ENCODE measurements at places on chromosomes 6 and 20.

- DNase-seq, result no peak
Measured at GRCh38 chr6:134007077-134007476, 45.3 kb downstream of the SLC2A12 start.

DNA sequence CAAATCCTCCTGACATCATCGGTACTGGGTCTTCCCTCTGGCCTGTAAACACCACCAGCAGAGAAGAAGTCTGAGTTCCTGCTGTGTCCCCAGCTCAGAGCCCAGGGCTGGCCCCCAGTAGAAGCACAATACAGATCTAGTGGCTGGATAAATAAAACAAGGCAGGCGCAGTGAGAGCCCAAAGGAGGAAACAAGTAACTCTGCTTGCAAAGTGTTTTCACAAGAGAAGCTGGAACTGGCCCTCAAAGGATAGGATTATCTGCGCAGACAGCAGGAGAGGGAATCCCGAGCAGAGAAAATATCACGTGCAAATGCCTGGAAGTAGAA lies 205.1 kb downstream of the ZDHHC14 start:
- DNase-seq, result no peak

DNA sequence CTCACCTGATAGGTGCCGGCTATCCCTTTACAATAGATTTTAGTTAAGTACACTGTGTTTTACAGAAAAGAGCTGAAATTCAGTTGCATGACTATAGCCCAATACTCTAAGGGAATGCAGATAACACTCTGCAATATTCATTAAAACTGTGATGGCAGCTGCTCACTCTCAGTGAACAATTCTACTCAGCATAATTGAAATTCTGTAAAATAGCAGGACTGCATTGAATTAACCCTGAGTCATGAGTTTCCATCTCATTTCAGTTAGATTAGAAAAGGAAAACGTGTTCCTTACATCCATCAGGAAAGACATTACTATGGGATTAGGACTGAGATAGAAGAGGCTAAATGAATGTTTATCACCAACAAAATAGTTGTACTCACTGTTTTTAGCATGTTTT lies 613.3 kb upstream of the JAG1 start:
- no peak for DNase-seq

DNA sequence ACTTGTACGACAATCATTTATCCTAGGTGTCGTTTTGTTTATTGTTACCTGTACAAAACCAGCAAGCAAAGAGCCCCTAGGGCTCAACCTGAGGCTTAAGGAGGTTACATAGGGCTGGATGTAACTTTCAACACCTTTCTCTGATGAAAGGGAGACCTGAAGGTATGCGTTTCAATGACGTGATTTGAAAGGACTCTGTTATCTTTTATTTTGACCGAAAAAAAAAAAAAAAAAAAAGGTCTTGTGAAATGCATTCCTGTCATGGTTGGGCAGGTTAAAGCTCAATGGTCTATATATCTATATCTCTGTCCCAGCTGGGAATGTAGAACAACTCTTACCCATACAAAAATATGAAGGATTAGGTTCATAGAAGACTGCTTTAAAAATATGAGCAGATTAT lies 78.7 kb upstream of the SASH1 start:
- no peak for DNase-seq

- no peak for DNase-seq
Measured at GRCh38 chr6:123655521-123656306, 19.0 kb upstream of the TRDN start.

GRCh38 chr6:63236398-63236817 lies 25.1 kb downstream of the FKBP1C start:
- DNase-seq, result no peak

DNA sequence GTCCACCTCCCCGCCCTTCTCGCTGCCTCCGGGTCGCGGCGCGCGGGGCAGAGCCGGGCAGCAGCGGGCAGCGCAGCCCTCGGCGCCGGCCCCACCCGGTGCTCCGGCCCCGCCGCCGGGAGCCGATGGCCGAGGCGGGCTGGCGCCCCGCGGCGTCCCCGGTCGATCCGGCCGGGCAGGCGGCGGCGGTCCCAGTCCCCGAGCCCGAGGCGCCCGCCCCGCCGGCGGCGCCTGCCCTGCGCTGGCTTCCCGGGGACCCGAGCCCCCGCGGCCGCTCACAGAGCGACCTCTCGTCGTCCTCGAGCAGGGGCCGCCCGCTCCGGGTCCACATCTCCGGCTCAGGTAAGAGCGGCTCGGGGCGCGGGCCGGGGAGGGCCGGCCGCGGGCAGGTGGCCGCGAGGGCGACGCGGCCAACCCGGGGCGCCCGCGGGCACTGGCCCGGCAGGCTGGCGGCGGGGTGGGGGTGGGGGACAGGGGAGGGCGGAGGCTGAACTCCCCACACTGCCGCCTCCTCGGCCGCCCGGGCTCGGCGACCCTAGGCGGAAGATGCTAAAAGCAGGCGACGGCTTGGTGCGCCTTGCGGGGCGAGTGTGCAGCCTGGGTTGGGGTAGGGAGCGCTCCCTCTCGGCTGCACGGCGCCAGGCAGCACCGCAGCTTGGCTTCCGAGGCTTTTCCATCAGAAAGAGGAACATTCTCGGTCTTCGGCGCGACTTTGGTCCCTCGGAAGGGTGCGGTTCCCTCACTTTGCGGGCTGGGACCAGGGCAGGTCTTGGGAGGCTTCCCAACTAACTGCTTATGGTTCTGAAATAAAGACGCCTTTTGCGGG lies 25.6 kb upstream of the FUCA2 start:
- DNase-seq, result peak; percentile 81

GRCh38 chr6:51554029-51554428 lies 533.4 kb downstream of the PKHD1 start:
- no peak for DNase-seq

DNA sequence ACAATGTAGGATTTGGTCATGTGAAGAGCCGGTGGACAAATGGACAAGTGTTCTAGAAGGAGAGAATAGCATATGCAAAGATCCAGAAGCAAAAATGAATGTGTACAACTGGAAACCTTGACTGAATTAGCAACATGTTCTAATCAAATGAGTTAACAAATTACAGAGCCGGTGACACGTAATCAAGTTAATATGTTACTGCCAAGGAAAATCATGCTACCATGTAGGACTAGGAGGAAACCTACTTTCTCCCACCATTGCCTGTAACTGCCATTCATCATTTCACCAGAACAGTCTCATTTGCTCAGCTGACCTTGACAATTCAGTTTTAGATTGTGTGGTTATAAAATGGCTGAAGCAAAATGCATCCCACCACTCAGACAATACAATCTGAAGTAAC lies 179.4 kb downstream of the KIF16B start:
- no peak for DNase-seq

DNA sequence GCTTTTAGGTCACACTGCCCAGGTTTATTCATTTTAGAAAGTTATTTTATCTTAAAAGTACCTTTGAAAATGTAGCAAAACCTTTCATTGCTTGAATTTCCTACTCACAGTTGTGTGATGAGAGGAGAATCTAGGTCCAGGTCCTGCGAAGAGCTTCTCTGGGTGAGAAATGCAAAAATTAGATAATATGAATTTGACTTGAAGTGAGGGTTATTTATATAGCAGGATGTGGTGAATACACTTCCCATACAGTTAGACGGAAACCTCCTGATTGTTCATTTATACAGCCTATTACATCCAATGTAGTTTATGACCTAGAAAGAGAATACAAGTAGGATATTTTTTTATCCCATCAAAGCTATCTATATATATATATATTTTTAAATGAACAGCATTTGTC lies 30.5 kb downstream of the CDKAL1 start:
- no peak for DNase-seq

- peak; percentile 79 for DNase-seq
Measured at GRCh38 chr20:50625986-50626677, 65.2 kb downstream of the RIPOR3 start.

GRCh38 chr6:53437557-53438202 lies 88.9 kb upstream of the ELOVL5 start:
- no peak for DNase-seq

GRCh38 chr6:45075246-45075645 lies 252.9 kb upstream of the RUNX2 start:
- no peak for DNase-seq

- DNase-seq, result no peak
Measured at GRCh38 chr20:44587035-44587980, 4.9 kb downstream of the PKIG start.

DNA sequence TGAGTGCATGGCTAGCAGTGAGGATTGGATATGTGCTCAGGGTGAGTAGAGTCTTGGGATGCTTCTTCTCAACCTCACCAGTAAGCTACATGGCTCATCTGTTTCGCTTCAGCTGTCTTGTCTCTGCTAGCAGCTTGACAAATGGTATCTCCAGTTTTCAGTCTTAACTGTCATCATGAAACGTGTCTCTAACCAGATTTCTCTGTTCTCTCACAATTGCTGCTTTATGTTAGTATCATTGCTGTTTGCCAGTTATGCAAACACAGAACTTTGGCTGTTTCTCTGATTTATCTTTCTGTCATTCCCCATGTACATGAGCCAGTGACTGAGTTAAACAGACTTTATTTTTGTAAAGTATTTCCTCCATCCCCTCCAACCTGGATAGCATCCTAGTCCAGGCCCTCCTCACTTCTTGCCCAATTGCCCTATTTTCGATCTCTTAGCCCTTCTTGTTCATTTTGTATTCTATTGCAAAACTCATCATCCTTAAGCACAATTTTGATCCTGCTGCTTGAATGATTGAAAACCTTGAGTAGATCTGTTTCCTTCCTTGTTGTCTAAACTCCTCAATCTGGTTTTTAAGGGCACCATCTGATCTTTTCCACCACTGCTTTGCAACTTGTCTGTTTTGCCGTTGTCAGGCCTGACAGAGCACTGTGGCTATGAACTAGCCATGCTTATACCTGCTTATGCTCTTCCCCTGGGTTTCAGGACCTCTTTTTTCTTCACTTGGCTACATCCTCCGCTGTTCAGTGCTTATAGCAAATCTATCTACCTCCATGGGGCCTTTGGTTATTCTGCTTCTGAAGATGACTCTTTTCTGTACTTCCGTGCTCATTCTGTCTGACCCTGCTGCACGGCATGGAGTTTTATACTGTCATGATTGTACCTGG lies 37.7 kb upstream of the ADIG start:
- no peak for DNase-seq

DNA sequence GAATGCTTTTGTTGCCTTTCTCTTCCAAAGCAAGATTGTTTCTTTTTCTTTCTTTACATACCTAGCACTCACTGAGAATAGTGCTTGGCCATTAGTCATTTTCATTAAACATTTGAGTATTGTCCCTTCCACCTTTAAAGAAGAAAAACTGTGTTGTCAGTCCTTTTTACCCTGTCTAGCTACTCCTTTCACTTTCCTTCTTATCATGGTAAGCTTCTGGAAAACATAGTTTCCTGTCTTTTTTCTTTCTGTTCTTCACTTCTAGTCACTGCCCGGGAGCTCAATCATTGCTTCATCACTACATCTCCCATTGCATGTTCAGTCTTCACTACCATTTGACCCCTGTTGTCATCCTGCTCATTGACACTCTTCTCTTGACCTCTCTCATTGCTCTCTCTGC lies 12.1 kb downstream of the VAPB start:
- DNase-seq, result no peak

- peak; percentile 53 for DNase-seq
Measured at GRCh38 chr20:62368976-62369814, 2.1 kb upstream of the LAMA5 start.

DNA sequence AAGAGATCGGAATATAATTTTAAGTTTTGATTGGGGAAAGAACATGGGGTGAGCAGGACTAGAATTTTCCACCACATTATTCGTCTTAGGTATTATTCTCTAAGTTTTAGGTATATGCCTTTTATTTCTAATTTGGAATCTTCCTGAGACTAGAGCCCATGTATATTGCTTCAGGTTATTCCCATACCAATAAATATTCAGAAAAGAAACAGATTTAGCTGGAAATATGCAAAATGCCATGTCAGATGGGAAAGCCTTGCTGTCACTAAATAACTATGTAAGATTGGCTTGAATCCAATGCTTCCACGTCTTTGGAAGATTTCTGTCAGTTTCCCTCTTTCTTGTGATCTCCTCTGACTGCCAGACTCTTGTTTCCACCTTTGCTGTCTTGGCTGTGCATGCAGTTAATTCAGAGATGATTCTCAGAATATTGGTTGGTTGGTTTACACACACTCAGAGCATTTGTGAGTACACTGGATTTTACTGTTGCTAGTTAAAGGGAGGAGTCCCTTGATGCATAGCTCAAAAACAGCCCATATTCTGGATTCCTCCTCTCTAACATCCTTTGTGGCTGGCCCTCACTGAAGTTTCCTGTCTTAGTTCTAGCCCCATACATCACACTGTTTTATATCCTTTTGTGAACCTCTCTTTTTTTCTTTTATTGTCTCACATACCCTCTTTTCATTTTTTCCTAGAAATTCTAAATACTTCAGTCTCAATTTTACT lies 64.3 kb downstream of the GRM1 start:
- no peak for DNase-seq

- DNase-seq, result no peak
Measured at GRCh38 chr6:43426928-43427405, 374 bp upstream of the ABCC10 start.

DNA sequence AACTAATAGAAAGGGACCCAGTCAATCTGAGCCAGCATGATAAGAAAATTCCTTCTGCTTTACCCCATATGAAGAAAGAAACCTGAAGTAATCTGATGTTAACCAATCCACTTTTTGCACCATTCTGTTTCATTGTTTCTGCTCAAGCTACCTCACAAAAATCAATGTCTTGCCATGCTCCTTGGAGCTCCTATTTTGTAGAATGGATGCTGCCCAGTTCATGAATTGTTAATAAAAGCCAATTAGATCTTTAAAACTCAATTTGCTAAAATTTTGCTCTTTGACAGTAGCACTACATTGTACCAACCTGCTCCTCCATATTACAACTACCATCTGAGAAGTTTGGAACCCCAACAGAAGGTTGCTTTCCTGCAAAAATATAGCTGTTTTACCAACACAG lies 116.2 kb upstream of the GPR6 start:
- no peak for DNase-seq

DNA sequence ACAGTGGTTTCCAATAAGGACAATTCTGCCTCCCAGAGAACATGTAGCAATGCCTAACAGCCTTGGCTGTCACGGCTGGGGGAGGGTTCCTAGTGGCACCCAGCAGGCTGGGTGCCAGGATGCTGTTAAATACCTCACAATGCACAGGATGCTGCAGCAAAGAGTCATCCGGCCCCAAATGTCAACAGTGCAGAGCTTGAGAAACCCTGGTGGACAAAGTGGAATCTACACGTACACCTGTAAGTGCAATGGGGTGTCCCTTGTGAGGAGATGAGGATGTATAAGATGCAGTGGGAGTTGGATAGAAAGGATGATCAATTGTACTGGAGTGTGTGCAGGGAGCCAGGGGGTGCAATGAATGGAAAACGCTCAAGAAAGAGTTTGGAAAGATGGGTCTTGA lies 142.4 kb downstream of the FNDC1 start:
- no peak for DNase-seq

- DNase-seq, result no peak
Measured at GRCh38 chr6:142903812-142904211, 41.2 kb downstream of the HIVEP2 start.
